Stimulated activated CD4-positive, alpha-beta T cell treated with anti-CD3 and anti-CD28 coated beads, Interleukin-12 subunit alpha, Interleukin-12 subunit beta, amount 100 ng/mL, for 4 hours (primary cell): ENCODE measurements at places on chromosomes 5 and 9.

DNA sequence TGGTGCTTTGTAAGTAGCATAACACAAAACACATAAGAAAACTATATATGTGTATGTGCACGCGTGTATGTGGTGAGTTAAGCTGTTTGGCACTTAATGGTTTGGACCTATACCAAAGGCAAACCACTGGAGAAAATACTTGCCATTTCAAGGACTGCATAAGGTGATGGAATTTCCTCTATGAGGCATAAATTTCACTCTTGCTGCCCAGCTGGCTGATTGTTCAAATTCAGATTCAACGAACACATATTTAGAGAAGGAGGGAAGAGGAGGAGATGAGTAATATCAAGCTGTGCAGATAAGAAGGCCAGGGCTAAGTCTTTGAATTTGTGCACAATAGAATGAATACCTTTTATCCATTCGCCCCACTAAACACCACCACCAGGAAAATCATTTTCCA, 470.6 kb upstream of the MPDZ start:
- no peak for DNase-seq

- DNase-seq, result no peak
These were observed 180.4 kb upstream of the S1PR3 start for GRCh38 chr9:88810826-88811225.

DNA sequence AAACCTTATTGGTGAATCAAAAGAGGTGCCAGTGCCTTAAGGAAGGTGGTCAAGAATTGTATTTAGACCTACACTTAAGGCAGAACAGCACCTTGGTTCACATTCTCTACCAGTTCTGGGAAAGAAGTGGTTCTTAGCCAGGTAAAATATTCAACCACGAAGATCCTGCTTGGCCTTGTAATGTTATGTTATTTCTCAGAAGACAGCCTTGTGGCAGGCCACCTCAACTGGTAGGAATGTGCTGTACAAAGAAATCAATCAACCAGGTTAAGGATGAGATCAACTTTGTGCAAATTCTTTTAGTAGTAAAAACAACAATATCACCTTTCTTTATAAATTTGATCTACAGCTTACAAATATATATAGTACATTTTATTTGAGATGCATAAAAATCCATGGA, 246.8 kb downstream of the ARRDC3 start:
- no peak for DNase-seq

DNA sequence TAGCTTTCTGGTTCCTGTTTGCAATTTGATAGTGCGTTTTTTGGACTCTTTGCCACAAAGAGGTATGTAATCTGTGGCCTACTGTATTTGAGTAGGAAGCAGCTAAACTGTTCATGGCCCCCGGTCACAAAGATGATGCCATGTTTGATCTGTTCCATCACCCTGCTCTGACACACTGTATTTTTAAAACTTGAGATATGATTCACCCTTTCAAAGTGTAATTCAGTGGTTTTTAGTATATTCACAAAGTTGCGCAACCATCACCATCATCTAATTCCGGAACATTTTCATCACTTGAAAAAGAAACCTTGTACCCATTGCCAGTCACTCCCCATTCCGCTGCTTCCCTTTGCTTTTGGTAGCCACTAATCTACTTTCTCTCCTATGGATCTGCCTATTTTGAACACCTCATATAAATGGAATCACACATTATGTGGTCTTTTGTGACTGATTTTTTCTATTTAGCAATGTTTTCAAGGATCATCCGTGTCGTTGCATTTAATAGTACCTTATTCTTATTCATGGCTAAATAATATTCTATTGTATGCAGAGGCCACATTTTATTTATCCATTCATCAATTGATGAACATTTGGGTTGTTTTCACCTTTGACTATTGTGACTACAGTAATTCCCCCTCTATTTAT, 141.6 kb downstream of the NR3C1 start:
- DNase-seq, result no peak

DNA sequence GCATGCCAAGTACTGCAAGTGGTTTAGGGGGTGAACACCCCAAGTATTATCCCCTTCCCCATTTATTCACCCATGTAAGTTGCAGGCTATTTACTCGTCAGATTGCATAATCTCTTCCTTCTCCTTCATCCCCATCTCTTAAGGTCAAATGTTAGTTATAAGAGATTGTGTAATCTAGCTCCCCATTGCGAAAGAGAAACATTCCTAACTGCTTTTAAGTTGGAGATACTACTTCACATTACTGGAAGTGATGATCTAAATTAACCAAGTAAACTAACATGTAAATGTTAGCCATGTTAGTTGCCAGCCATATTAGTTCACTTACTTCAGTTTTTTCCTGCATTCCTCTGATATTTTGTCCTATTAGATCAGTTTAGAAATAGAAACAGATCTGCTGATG, 262.3 kb downstream of the TAF11L14 start:
- DNase-seq, result no peak

GRCh38 chr9:96784021-96784420, 6.1 kb upstream of the ZNF510 start:
- DNase-seq, result no peak

DNA sequence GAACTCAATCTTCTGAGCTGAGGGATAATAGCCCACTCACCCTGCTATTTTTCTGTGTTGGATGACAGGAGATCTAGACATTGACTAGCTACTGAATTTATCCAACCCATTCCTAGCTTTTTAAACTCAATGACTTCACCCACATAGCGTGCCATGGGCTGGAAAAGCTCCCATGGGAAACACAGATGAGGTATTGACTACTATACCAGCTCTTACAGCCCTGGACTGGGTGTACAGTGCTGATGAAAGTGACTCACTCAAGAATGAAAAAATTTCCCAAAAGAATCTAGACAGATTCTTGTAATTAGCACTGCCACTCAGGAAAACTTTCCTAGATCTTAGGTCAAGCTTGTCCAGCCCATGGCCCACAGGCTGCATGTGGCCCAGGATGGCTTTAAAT, 72.7 kb upstream of the NREP start:
- DNase-seq, result no peak

GRCh38 chr5:134583766-134584165, 48.9 kb downstream of the SAR1B start:
- DNase-seq, result no peak

DNA sequence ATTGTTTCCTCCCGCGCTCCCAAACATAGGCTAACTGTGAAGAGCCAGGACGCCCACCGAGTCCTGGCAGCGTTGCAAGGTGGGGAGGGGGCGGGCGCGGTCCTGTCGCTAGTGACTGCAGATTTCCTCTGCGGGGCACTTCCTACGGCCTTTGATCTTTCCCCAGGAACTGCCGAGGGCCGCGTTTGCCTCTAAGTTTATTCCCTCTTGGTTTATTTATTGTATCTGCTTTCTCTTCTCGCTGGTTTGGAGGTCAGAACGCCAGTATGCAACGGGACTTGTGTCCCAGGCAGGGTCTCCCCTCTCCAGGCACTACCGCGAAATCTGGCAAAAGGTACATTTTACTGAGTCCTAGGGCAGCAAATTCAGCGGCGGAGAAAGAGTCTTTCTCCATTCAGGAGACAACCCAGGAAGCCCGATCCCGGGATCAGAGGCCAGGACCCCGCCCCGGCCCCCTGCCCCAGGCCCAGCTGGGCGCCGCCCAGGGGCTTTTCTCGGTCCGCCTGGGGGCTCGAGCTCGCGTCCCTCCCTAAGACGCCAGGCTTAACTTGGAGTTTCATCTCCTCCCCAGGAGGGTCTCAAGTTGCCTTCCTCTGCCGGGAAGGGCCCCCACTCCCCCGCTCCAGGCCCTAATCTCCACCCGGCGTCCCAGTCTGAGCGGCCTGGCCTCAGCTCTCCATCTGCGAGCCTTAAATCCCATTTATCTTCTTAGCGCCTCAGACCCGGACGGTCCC, 884 bp upstream of the EGFLAM start:
- DNase-seq, result no peak

DNA sequence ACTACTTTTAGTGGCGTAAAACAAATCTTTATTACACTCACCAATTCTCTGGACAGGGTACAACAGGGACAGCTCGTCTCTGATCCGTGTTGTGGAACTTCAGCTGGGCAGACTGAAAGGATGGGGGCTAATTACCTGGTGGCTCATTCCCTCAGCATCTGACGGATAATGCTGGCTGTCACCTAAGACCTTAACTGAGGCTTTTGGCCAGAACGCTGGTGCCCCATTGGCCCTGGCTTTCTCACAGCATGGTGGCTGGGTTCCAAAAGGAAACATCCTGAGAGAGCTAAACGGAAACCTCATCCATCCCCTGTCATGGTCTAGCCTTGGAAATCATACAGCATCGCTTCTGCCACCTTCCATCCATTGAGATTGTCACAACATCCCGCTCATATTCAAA, 62.9 kb downstream of the RAI14 start:
- DNase-seq, result no peak

- DNase-seq, result no peak
These were observed 28.7 kb downstream of the XPA start for GRCh38 chr9:97668485-97668884.

DNA sequence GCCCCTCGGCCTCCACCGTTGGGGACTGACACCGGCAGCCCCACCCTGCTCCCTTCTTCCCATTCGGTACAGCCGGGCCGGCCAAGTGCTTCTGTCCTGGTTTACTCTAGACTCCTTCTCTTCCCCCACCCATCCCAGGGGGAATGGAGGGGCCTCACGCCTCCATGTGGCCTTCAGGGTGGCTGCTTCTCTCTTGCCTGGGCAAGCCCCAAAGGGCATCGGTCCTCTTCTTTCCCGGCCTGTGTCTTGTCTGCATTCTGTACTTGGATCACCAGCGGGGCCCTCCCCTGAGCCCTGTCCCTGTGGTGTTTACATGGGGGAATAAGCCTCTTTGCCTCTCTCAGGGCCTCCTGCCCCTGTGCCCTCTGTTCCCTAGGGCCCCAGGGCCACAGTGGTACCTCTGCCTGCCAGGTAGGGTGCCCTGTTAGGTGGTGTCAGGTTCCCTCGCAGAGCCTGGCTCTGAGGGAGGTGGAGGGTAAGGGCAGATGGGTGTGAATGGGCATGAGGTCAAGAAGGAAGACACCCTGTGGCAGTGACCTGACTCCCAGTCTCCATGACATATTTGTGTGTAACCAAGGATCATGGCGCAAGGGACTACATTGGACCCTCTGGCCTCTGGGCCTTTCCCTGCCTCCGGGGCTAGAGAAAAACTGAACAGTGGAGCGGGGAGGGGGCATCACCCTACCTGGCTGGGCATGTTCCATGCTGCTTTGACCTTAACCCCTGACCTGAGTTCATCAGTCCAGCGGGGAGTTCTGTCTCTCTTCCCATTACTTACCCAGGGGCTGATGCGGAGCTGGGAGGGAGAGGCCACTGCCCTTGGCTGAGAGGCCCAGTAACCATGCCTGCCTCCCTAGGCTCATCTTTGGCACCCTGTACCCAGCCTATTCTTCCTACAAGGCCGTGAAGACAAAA, 1.6 kb downstream of the REEP2 start:
- DNase-seq, result no peak

- DNase-seq, result no peak
These were observed 293.0 kb downstream of the SPOCK1 start for GRCh38 chr5:137206030-137206715.

DNA sequence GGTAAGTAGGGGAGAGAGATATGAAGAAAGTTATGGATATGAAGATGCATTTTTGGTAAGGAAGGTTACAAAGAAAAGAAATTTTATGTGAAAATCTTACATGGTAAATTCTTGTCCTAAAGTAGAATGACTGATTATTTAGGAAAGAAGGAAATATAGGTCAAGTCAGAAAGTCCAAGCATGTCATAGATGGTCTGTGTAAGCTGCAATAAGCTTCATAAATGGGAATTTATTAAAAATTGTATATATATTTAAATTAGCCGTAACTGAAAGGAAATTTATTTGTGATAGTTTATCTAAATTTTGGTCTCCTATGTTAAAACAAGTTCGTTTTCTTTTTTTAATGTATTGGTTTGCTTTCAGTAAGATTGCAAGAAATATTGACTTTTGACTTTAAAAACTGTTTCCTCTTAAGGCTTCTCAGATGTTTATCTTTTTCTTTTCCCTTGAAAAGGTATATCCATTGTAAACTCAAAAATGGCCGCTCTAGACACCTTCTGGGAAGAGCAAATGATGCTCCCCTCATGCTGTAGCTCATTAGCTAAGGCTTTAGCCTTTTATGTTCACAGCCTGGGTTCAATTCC, 46.8 kb upstream of the HAPLN1 start:
- DNase-seq, result no peak

DNA sequence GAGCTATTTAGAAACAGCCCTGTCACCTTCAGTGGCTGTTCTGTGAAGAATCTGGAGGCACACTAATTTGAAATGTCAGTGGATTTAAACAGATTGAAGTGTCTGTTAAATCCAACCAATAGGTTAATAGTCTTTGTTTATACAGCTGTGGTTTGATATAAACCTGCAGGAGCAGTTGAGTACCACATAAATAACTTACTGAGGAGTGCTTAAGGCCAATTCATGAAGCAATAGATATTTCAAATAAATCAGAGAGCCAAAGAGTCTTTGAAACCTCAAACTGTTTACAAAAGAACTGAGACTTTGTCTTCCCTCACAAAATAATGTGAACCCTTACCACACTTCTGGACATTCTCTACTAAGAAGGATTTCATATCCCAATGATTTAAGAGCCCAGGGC, 111.9 kb downstream of the FEM1C start:
- DNase-seq, result no peak

- no peak for DNase-seq
These were observed 174.7 kb upstream of the PRDM9 start for GRCh38 chr5:23332650-23333251.

DNA sequence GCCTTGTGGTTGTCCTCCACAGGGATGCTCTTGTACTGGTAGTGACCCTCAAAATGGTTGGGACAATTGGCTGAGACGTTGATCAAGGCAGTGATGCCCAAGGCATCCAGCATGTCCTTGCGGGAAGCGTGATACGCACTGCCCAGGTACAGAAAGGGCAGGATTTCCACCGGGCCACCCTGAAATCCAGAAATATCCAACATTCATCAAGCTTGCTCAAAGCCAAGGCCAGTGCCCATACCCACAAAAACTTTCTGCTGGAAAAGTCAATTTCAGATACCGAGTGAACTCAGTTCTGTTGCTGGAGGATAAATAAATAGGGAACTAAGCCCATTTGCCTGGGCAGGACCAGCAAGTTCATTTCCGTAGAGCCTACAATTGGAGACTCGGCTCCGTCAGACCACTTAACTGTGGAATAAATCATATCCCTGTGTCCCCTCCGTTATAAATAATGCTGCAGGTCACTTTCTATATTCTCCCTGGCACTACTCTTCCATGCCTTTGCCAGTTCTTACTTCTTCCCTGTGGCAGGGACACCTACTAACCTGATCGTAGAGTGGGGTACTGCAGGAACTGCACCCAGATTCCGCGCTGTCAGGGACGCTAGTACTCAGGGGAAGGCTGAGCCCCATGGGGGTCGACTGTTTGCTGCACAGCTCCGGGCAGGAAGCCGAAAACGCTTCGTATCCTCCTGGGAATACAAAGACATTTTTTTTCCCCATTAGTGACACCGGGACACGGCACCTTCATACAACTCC, 1.2 kb downstream of the DUSP1 start:
- no peak for DNase-seq

DNA sequence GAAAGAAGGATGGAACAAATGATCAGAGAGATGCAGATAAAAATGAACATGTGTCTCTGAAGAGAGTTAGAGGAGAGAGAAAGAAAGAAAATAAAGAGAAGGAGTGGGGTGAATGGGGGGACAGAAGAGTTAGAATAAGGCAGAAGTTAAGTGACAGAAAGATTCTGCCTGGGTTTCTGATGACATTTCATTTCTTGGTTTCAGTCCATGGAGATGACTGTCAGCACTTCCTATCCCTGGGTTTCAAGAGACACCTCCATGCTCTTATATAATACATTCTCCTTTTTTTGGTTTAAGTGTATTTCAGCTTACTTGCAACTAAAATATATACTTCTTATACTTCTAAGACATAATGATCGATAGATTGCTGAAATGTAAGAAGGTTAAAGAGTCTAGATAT, 213.0 kb upstream of the IL12B start:
- DNase-seq, result no peak

GRCh38 chr9:76374783-76375559, 19.3 kb downstream of the RFK start:
- DNase-seq, result no peak
